ENCODE measurements at places on chromosomes 1 and 21.

DNA sequence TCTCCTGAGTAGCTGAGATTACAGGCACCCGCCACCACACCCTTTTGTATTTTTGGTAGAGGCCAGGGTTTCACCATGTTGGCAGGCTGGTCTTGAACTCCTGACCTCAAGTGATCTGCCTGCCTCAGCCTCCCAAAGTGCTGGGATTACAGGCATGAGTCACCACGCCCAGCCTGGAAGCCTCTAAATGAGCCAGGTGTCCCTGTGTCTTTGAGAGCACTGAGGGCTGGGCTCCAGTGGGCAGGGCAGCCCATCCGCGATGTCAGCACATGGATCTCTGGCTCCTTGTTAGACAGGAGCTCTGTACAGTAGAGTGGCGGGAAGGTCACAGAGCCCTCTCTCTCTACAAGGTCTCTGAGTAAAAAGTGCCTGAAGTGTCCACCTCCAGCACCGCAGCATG lies 124.3 kb downstream of the PGBD5 start:
- DNase-seq = no peak

DNA sequence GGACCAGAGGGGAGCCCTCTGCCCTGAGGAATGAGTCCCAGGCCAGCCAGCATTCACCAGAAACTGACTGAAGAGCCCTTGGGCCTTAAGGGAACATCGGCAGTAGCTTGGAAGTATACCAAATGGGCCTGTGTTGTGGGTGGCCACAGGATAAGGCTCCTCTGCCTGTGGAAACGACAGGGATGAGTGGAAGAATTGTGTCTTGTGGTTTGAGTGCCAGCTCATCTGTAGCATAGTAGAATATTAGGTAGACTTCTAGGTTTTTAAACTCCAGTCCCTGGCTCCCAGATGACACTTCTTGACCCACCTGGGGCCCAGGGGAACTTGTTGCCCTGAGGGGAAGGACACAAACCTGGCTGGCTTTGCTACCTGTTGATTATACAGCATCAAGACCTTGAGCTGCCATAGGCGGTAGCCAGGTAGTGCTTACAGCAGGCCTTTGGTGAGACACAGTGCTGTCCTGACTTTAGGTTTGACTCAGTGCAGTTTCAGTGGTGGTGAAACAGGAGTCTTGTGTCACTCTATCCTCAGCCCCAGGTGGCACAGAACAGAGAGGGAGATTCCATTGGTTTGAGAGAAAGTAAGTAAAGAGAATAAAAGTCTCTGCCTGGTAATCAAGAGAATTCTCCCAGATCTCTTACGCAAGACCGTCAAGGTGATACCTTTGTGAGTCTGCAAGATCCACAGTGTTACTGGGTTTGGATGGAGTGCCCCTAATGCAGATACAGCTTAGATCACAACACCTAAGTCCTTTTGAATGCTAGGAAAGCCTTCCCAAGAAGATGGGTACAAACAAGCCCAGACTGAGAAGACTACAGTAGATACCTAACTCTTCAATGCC lies 50.2 kb downstream of the RABGAP1L start:
- DNase-seq = no peak

DNA sequence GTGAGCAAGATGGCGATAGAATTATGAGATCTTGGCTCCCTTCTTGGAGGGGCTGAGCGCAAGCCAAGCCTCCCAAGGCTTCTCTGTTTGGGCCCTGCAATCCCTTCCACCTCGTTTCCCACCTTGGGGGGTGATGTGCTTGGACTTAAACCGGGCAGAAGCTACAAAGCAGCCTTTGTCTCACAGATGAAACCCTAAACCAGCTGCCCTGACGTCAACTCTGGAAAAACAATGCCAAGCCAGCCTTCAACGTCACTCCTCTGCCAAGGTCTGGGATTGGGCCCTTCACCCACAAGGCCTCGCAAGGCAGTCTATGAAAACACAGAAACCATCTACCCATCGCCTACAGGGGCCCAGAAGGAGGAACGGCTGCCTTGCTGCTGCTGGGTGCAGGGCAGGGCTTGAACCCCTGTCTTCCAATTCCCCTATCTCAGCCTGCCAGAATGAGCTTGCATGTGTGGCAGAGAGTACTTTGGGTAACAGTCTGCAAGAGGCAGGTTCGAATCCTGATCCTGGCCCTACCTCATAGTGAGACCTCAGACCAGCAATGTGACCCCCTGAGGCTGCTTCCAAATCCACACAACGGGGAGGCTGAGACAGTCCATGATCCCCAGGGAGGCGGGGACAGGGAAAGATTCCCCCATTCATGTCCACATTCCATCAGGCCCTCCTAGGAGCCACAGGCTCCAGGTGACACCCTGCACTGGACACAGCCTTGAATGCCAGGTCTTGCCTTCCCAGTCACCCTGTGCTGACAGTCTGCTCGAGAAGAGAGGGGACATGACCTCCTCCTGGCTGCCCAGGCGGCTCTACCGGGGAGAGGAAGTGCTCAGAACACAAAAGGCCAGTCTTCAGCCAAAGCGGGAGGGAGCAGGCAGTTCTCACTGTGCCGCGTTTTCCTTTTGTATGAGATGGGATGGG lies 15.0 kb downstream of the IFFO2 start:
- no peak for DNase-seq

DNA sequence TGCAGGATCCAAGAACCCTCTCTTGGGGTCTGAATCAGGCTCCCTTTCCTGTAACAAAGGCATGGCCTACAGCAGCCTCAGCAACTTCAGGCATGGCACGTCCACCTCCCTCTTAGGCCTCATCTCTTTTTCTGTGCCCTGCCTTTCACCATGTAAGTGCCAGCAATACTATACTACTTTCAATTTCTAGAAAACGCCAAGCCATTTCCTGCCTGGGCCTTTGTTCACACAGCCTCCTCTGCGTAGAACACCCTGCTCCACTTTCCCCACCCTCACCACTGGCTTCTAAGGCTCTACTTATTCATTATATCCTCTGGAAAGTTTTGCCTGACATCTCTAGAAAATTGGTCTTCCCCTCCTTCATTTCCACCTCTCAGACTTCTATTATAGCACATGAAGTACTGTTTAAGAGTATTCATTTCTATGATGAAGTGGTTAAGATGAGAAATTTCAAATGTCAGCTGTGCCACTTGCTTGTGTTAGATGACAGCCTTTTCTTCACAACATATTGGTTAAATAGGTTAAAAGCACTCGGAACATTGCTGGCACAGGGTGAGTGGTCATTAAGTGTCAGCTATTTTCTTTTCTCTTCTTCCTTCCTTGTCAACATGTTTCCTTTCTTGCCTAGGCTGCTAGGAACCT lies 41.6 kb upstream of the VWA5B1 start:
- DNase-seq = no peak

GRCh38 chr1:25505656-25506385 lies 37.6 kb upstream of the LDLRAP1 start:
- DNase-seq = no peak

DNA sequence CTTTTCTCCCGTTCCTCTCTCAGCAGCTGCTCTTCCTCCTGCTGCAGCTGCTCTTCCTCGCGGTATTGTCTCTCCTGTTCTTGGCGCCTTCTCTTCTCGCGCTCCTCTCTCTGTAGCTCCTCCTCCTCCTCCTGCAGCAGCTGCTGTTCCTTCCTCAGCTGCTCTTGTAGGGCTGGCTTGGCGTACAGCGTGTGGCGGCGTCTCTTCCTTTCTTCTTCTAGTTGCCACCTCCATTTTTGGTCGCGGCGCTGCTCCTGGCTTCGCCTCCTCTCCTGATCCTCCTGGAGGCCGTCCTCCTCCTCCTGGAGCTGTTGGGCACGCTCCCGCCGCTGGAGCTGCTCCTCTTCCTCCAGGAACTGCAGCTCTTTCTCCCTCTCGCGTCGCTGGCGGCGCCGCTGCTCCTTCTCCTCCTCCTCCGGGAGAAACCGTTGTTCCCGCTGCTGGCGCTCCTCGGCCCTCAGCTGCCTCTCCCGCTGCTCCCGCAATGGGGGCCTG lies 4.8 kb downstream of the TCHH start:
- DNase-seq = peak; percentile 38

- no peak for DNase-seq
Measured at GRCh38 chr1:180239145-180240096, 9.4 kb downstream of the LHX4 start.

DNA sequence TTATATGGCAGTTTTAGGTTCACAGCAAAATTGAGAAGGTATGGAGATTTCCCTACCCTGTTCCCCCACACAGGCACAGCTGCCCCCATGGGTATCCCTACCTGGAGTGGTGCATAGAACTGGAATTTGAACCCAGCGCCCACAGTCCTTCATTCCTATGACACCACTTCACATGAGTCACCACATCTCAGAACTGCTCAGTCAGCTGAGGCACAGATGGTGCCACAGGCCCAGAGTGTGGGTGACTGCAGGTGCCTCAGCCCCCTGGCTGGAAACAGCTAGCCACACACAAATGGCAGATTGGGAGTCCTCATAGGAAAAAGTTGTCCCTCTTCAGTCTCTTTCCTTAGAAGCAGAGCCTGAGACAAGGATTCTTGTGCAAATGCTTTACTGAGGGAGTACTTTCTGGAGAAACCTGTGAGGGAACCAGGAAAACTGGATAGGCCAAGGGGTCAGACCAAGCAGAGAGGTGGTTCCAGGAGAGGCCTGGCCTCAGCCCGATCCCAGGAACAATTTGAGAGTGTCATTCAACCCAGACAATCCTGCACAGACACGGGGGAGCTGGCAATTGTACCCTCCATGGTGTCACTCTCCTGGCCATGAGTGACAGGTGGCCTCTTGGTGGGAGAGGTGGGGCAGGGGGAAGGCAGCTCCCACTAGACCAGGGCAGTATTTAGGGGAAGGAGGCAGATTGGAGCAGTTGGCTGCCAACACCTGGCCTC lies 6.9 kb downstream of the PLA2G2D start:
- DNase-seq = no peak

- DNase-seq = peak; percentile 99
Measured at GRCh38 chr1:230642263-230642959, at the start of gene COG2. COG2 (plus strand) TSS chr1:230642481; CDS start chr1:230642607, 126 bp downstream.

DNA sequence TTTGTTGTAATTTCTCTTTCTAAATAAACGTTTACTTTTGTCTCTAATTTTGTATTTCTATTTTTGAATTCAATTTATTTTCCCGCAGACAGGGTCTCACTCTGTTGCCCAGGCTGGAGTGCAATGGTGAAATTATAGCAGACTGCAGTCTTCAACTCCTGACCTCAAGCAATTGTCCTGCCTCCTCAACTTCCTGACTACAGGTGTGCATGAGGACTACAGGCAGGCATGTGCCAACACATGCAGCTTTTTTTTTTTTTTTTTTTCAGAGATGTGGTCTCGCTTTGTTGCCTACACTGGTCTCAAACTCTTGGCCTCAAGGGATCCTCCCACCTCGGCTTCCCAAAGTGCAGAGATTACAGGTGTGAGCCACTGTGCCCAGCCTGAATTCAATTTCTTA lies 36.7 kb upstream of the IL20 start:
- DNase-seq = no peak

DNA sequence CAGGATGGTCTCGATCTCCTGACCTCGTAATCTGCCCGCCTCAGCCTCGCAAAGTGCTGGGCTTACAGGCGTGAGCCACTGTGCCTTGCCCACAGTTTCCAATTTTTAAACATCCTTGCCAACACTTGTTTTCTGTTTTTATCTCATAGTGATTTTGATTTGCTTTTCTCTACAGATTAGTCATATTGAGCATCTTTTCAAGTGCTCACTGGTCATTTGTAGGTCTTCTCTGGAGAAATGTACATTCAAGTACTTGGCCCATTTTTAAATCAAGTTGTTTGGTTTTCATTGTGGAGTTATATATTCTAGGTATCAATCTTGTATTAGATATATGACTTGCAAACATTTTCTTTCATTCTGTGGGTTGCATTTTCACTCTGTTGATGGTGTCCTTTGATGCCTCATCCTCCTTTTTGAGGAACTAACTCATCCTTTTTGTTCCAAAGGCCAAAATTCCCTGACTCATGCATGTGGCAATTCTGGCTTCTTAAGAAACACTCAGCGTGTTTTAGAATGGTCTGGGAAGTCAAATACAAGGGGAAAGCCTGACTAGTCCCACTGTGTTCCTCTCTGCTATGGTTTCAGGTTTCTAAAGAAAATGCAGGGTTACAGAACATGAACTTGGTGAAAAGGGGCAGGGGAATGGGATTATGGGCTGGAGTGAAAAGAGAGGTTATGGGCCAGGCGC lies 37.3 kb downstream of the PTAFR start:
- peak; percentile 69 for DNase-seq

DNA sequence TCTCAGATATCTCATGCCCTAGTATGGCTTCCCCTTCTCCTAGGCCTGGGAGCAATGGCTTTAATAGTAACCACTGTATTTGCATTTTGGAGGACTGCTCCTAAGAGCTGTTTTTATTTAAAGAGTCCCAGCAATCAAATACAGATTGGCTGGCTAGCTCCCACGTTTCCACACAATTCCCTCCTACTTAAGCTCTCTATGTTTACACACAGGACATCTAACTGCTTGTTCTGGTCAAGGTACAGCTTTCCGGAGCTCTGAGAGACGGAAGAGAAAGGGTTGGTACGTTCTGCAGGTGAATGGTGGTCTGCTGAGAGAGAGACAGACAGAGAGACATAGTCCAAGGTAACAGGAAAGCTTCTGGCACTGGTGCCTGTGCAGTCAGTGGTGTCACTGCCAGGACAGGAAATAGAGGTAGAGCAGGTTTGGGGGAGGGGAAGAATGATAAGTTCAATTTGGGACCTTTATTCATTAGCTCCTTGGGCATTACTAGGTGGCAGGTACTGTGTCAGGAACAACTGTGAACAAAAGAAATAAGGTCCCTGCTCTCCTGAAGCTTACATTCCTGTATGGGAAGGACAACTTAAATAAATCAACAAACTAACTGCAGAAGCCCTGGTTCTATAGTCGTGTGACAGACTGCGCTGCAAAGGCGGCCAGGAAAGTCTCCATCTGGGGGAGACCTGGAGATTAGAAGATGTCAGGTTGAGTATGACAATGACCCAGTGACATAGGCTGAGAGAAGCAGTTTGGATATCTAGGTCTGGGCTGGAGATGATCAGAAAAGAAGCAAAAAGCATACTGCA lies 1.2 kb upstream of the SLC25A33 start:
- DNase-seq = no peak

DNA sequence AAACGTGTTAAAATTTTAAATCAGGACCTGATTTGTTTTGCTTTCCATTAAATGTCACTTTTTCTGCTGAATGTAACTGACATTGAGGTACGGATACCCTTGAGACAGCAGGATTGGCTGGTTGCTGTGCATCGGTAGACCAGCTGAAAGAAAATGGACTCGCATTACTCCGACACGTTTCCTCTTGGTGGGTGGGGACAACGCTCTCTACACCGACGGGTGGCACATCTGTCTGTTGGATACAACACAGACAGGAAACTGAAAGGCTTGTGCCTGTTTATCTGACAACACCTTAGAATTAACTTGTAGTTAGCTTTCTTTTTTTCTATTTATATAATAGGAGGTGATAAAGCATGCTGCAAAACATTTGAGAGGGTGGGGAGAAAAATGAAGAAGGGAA lies 19.4 kb downstream of the PRPF38A start:
- DNase-seq = no peak
